ENCODE measurements at places on chromosomes 1 and 21.

DNA sequence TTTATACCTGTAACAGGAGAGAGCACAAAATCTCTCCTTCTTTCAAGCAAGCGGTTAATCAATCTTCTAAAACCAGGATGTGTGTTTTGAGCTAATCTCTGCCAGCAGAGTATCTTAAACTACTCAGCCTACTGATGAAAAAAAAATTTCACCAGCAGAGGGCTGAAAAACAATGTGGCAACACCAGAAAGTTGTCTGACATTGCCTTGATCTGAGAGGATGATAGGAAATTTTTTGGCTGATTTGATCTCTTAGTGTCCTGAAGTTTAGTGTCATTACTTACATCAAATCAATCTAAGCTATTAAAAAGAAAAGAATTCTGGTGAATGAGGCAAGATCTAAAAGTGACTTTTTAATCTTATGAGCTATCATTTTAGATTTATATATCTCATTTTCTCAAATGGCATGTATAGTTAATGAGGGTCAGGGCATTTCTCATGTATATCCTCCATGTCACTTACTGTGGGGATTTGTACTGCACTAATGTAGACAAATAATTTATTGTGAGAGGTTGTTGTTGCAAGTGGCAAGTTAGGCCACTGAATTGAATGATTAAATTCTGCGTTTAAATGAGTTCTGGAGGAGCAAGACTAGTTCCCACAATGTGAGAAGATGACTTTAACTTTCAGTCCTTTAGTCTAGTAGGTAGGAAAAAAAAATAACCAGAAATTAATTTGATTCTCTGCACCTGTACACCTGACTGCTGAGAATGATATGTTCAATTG is 10.9 kb downstream of the ADAMTS1 start:
- DNase-seq: no peak

GRCh38 chr1:206477110-206477509 is 6.8 kb downstream of the IKBKE start:
- no peak for DNase-seq

GRCh38 chr1:231814021-231814420 is 187.4 kb downstream of the DISC1 start:
- DNase-seq: no peak

GRCh38 chr1:3899754-3900149 is 320 bp downstream of the C1orf174 start:
- no peak for DNase-seq

GRCh38 chr21:34143685-34144182 is 70.4 kb downstream of the MRPS6 start:
- DNase-seq: no peak

GRCh38 chr1:155179112-155180031 is 5.7 kb downstream of the TRIM46 start:
- DNase-seq: no peak

- DNase-seq: no peak
Measured at GRCh38 chr1:214377485-214377884, 96.5 kb downstream of the SMYD2 start.

DNA sequence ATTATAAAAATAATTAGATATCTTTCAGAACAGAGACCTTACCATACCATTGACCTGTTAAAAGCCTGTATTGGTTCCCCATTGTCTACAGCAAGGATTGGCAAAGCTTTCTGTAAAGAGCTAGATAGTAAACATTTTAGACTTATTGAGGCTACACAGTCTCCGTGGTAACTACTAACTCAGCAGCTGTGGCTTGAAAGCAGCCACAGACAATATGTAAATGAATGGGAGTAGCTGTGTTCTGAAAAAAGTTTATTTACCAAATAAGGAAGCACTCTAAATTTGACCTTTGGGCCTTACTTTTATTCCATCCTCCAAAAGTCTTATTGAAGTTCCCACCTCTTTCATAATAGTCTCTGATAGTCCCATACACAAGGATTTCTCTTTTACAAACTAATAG is 39.7 kb downstream of the NUP210L start:
- no peak for DNase-seq

Data from HFFc6 (cell line).